ENCODE measurements at places on chromosomes 7 and 10.

GRCh38 chr7:98911916-98912315 lies 33.6 kb downstream of the TRRAP start:
- no peak for DNase-seq

DNA sequence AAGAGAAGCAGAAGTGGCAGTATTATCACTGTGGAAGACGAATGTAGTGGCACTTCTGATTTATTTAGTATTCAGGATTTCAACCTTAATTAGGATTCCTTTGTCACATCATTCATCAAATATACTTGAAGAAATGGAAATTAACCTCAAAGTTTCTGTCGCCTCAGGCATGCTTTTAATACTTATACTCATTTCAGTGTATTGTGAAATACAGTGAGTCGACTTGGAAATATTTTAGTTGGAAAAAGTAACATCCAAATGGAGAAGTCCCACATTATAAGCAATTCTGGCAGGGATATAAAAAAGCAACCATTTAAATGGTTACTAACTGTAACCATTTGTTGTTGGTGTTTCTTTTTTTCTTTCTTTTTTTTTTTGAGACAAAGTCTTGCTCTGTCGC lies 648.8 kb downstream of the ARL4A start:
- DNase-seq: no peak

DNA sequence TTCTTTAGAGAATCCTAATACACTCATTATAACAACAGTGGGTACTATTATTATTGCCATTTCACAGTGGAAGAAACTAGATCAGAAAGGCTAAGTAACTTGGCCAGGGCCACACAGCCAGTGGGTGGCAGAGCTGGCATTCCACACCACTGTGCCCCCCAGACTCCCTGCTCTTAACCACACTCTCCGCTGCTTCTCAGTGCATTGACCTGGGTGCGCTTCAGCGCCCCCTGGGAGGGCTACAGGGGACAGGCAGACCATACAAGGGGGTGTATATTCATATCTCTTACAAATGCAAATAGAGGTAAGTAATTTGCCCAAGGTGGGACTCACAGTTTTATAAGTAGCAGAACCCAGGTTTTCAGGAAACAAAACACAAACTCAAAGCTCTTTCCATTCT lies 77.0 kb upstream of the NMT2 start:
- no peak for DNase-seq

DNA sequence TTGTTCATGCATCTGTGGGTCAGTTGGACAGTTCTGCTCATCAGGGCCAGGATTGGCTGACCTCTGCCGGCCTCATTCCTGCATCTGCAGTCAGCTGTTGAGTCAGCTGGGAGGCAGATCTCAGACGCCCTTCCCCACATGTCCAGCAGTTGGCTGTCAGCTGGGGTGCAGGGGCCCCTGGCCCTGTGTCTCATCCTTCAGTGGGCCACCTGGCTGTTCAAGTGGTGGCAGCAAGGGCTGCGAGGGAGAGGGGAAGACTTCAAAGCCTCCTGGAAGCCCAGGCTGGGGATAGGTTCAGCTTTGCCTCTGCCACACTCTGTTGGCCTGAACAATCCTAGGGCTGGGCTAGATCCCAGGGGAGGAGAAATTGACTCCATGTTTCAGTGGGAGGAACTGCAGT lies 33.2 kb downstream of the TACR2 start:
- DNase-seq: no peak

DNA sequence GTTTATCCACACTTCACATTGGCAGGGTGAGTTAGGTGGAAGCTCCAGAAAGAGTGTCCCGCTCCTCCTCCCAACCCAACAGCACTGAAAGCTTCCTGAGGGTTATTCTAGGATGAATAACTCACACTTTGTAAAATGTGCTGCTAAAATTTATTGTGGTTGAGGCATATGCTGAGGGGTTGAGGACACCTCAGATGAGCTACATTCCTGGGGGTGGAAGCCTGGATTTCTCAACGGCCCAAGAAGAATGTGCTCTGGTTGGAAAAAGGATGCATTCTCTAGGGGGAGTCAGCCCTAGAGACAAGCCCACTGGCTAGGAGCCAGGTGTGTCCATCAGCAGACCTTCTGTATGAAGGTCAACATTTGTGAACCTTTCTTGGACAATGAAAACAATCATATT lies 91.5 kb upstream of the PDE1C start:
- no peak for DNase-seq

- no peak for DNase-seq
Observed at GRCh38 chr10:72550239-72550638, 75.6 kb downstream of the MICU1 start.

DNA sequence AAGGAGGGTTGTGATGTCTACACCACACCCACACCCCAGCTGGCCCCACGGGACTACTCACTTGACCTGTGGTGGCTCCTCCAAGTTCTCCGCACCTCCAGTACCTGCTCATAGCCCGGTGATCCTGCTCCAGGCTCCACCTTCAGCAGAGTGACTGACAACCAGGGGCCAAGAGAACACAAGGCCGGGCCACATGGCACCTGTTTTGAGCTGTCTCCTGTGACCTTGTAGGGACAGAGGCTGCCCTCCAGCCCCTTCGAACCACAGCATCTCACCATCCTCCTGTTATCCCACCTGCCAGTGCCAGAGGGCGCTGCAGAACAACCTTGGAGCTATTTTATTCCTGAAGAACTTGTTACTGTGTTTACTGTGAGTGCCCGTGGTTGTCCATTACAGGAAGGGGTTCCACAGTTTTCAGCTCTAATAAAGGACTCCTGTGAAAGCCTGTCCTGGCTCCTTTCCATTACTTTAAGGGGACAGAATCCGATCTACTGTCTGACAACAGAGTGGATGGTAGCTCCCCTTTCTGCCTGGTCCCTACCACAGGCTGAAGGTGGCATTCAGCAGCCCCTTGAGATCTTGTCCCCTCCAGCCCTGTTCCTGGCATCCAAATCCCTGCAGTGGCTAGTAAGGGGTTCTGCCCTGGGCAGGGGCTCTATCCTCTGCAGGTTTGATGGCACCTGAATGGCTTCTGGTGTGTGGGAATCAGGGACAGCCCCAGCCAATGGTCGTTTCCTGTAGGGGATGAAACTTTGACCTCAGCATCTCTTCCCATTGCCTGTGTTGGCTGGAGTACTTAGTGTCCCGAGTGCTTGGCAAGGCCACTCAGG lies 50.8 kb downstream of the C10orf120 start:
- DNase-seq: peak; percentile 10

DNA sequence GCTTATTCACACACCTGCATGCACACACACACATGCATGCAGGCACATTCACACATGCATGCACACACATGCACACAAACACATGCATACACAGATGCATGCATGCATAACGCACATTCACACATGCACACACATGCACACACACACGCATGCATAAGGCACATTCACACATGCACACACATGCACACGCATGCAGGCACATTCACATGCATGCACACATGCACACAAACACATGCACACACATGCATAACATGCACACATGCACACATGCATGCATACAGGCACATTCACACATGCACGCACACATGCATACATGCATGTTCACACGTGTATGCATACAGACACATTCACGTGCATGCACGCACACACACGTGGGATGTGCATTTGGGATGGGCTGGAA lies 165.8 kb downstream of the PAXIP1 start:
- DNase-seq: no peak

DNA sequence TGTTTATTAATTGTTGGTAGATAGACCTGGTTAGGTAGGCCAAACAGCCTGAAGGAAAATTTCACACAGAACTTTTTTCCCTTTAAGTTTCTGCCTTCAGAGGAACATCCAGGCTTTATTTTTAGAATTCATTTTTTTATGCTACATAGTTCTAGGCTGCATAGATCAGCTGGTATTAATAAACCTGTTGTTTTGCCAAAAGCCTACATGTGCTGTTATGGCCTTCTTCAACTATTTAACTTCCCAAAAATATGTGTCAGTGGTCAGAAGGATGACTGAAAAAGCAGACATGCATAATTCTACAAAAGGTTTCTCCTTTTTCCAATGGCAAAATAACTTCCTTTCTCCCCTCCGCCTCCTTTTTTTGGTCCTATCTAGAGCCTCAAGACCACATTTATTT lies 303.0 kb upstream of the DKK1 start:
- DNase-seq: no peak

- no peak for DNase-seq
Observed at GRCh38 chr10:17734432-17735080, 17.4 kb upstream of the TMEM236 start.

GRCh38 chr10:15331461-15331860 lies 39.6 kb downstream of the FAM171A1 start:
- DNase-seq: no peak

GRCh38 chr7:3204526-3204925 lies 96.5 kb upstream of the SDK1 start:
- no peak for DNase-seq

GRCh38 chr10:21750424-21750823 lies 216.4 kb downstream of the MLLT10 start:
- no peak for DNase-seq

GRCh38 chr7:25311346-25311745 lies 83.1 kb upstream of the NPVF start:
- no peak for DNase-seq

- no peak for DNase-seq
Observed at GRCh38 chr7:142418326-142418725, 160.5 kb upstream of the PRSS58 start.

DNA sequence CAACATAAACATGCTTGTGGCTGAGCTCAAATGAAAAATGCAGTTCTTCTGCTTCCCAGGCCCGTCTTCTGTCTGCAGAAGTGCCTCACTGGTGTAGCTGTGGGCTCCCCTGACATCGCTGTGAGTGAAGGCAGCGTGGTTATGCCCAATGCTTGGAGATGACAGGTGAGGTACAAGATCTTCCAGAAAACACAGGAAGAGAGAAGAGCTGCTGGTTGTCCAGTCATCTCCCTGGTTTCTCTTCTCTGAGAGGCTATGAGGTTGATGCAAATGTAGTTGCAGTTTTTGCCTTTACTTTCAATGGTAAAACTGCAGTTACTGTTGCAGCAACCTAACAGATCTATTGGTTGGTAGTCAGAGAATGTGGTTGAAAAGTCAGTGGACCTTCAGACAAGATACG lies 223.6 kb downstream of the GATA3 start:
- no peak for DNase-seq

GRCh38 chr10:85666102-85666501 lies 700.5 kb downstream of the GRID1 start:
- DNase-seq: no peak

GRCh38 chr10:28429573-28430216 lies 103.2 kb upstream of the WAC start:
- no peak for DNase-seq

DNA sequence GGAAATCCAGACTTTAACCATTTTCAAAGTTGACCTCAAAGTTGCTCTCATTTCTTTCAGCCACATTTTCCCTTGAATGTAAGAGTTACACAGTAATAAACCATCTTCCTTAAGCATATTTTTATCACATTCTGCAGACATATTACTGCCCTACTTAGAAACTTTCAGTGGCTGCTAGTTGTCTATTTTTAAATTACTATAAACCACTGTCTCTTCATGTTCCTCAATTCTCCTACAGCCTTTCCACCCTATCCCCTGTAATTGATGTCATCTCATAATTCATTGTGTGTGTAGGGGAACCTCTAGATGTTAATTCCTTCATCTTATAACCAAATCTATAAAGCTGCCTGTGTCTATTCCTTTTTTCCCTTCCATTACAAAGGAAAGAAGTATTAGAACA lies 78.1 kb upstream of the STRIP2 start:
- DNase-seq: no peak

DNA sequence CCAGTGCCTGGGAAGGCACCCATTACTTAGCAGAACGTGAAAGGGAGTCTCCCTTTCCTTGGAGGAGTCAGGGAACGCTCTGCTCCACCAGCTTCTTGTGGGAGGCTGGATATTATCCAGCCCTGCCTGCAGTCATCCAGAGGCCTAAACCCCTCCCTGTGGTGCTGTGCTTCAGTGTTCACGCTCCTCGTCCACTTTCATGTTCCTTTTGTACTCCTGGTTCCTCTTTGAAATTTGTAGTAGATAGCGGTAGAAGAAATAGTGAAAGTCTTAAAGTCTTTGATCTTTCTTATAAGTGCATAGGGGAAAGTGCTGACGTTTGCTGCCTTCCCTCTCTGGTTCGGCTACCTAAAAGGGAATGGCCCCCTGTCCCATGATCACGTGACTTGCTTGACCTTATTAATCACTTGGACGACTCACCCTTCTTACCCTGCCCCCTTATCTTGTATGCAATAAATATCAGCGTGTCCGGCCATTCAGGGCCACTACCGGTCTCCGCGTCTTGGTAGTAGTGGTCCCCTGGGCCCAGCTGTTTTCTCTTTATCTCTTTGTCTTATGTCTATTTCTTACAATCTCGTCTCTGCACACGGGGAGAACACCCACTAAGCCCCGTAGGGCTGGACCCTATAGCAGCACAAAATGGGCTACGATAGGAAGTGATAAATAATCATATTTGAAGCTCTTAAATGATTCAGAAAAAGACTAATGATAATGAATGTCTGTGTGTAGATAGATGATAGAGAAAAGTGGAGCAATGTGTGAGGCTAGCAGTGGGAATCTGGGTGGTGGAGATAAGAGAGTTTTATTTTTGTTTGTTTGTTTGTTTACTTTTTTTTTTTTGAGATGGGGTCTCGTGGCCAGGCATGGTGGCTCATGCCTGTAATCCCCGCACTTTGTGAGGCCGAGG lies 5.8 kb upstream of the ESYT2 start:
- no peak for DNase-seq

DNA sequence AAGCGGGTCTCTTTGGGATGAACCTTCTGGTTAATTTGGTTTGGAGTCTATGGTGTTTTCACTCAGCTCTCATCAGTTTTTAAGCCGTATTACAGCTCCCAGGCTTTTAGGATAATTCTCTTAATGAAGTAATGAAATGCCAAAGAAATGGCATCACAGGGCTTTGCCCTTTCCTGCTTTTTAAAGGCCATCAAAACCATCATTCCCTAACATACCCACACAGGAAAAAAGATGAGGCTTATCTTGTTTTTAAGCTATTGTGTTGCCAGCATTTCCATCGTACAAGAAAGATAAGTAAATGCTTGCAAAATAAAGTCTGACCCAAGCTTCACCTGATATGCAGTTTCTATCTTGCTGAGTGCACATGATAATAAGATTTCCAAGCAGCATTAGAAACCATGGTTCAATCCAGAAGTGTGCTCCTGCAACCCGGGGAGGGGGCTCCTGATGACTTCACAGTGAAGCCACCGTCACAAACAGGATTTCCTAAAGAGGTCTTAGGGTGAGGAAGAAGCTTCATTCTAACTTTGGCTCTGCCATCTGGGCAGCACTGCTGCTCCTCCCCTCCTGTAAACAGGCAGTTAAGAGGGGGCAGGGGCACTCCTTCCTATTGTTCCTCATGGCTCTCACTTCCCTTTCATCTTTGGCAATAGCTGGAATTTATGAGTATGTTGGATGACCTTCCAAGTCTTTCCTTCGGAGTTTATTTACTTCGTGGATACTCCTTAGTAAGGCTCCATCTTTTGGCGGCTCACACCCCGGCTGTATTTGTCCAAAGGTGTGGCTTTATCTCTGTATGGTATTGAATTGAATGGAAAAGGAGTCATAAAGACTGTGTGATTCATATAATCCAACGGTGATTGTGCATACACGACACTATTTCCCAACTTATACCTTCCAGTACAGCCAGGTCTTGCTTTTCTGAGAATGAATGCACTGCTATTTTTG lies 55.2 kb upstream of the FAM133B start:
- DNase-seq: no peak

- DNase-seq: no peak
Observed at GRCh38 chr7:132292803-132293202, 283.5 kb downstream of the PLXNA4 start.

GRCh38 chr7:42964849-42965805 lies 33.0 kb downstream of the MRPL32 start:
- DNase-seq: peak; percentile 38

All from inflammatory macrophage treated with lipopolysaccharide for 1 hour (primary cell).